ENCODE measurements at places on chromosomes 16 and 17. TPM values are rescaled to one million over a fixed set of nuclear protein-coding genes. Genes with fewer than 3 reads are reported as not detected.

DNA sequence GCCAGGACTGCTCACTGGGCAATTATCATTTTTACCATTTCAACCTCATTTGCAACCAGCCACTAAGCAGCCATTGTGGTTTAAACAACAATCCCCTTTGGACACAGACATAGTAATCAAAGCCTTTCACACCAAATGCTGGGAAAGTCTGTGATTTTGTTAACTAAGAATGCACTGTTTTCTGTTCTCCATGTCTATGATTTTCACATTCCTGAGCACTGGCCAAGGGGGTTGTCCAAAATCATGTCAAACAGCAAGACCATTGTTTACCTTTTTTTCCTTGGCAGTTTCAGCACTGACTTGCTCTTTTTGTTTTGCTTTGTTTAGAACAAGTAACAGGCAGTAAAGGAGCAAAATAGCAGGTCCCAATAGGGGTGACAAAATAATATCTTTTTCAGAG is 106.3 kb upstream of the SIAH1 start:
- no peak for DNase-seq

DNA sequence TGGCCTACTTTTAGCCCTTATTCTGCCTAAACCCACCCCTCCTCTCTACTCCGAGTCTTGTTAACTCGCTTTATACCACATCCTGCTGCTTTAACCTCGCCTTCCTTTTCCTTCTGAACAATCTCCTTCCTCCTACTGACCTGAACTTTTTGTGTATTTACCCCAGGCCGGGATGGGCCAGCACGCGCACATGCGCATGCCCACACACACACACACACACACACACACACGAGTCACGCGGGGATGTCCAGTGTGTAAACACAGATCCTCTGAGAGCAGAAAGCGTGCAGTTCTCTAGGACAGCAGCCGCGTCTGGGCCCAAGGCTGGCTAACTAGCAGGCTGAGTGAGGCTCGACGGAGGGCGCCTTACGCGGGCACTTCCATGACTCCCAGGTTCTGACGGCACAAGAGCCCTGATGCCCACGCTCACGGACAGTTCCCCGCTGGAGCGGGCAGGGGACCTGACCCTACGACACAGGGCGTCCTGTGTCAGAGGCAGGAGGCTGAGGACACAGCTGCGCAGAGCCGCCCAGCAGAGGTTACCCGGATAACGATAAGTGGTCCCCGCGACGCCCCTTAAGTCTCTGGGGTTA is 610 bp downstream of the PIK3R5 start:
- DNase-seq = no peak

- no peak for DNase-seq
These were observed 69.6 kb upstream of the ATP2A3 start for GRCh38 chr17:4033751-4034251.

- DNase-seq = no peak
These were observed 352.9 kb downstream of the TMEM114 start for GRCh38 chr16:8237452-8237851.

FOXN1 gene
- total RNA-seq = not detected

CDH1 gene
- 1.5 TPM for total RNA-seq
